ENCODE measurements at places on chromosomes 7 and 10.

GRCh38 chr10:91977491-91977890 is 53.9 kb downstream of the BTAF1 start:
- DNase-seq: no peak

DNA sequence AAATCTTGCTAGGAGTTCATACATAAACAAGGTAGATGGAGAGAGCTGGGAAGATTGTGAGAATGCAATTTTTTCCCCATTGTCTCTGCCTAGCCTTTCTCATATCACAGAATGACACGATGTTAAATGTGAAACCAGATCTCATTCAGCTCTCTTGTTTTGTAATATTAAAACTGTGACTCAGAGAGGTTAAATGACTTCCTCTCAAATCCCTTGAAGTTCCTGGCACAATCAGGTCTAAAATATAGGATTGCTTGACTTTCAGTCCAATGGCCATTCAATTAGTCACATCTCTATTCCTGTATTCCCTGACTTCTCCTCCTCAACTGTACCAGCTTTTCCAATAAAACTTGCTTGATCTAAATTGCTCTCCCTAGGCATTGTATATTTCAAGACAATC is 3.1 kb downstream of the ANKRD22 start:
- DNase-seq: peak; percentile 70

GRCh38 chr7:55335786-55336185 is 29.4 kb upstream of the LANCL2 start:
- no peak for DNase-seq

DNA sequence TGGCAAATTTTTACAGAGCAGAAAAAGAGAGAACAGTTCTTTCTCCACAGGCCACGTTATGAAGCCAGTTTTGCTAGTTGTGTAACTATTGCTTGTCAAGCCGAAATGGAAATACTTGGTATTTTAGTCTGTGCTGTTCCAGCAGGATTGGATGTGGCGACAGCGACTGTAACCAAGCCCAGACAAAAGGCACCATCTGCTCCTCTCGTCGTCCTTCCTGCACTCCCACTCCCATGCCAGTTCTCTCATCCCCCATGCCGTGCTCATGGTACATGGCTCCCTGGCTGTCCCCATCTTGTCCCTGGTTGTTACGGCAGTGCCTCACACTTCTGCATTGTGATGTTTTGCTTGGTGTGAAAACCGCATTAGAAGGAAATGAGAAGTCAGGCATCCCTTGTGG is 185.7 kb upstream of the FZD8 start:
- no peak for DNase-seq

DNA sequence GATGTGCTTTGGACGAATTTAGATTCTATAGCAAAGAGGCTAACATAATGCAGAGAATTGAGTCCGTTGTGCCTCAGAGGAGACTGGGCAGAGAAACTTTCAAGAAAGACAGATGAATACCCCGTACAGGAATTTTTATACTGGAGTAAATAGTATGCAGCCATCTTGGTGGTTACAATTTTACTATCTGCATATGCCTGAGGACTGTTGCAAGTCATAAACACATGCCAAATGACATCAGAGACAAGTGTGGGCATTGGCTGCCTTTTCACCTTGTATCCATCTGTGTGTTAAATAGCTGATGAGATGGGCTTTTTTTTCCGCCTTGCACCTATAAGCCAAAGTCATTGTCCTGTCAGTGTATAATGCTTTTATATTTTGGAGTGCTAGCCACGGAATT is 267.5 kb upstream of the SP4 start:
- no peak for DNase-seq

DNA sequence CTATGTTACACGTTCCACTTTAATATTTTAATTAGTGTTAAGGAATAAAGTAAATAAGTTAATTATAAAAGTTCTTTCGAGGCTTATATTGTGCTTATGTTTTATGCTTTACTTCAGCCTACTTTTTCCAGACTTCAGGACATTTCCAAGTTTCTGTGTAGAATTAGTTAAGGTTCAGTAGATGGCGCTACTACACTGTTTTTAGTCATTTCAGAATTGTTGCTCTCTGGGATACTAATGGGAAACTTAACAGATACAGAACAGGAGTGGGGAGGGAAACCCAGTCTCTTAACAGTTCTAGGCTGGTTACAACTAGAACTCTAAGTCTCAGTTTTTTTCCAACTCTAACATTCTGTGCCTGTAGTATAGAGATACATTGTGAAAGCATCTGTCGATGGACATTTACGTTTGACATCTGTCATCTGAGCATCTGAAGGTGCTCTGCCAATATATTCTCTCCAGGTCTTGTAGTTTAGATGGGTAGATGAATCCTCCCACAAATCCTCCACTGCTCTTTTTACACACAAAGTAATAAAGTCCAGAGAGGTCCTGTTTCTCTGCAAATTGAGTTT is 56.8 kb upstream of the FAM171A1 start:
- DNase-seq: peak; percentile 76

- DNase-seq: peak; percentile 94
These were observed 170.2 kb upstream of the KLF14 start for GRCh38 chr7:130904031-130904757.

GRCh38 chr7:135905858-135906257 is 71.3 kb downstream of the MTPN start:
- DNase-seq: no peak

- no peak for DNase-seq
These were observed 41.4 kb downstream of the EXOC4 start for GRCh38 chr7:133294234-133294633.

GRCh38 chr10:120963594-120964220 is 112.5 kb downstream of the WDR11 start:
- no peak for DNase-seq

GRCh38 chr10:1142596-1142995 is 86.4 kb downstream of the WDR37 start:
- DNase-seq: no peak

GRCh38 chr7:89028319-89028718 is 232.8 kb upstream of the TEX47 start:
- no peak for DNase-seq

DNA sequence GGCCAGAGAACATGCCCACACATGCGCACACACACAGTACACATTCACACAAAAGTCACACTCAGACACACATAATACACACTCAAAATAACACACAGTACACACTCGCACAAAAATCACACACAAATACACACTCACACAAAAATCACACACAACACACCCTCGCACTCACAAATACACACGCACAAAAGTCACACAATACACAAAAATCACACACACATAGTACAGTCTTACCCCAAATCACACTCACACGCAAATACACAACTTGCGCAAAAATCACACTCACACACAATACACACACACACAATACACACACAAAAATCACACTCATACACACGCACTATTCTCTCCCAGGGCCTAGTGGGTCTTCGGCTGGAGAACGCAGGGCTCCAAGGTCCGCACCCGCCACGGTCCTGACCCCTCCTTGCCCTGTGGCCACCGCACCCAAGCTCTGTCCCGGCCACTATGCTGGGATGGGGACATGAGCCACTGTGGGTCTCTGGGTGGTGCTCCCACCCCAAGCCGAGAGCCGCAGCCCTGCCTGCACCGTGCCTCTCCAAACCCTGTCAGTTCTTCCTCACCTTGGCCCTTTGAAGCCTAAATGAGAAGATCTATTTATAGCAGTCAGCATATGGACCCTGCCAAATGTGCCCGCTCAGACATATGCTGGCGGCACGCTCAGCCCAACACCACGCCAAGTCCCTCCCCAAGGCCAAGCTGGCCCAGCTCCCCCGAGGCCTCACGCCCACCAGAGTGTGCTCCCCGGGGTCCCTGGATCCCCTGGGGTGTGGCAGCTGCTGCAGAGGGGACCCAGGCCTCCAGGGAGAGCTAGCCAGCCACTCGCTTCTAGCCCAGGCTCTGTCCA is 55.9 kb downstream of the ELFN1 start:
- DNase-seq: no peak
